ENCODE measurements at places on chromosomes 3 and 15. TPM values are rescaled to one million over a fixed set of nuclear protein-coding genes. Genes with fewer than 3 reads are reported as not detected.
A peak's percentile ranks its signal among the peaks of the same experiment; 100 is the strongest.

Gene DAZL
- not detected for total RNA-seq

Gene PROS1
- total RNA-seq = 45.6 TPM

Gene TUSC7
- total RNA-seq = not detected

Gene MYL3
- 13.0 TPM for total RNA-seq

Gene HIGD2B
- not detected for total RNA-seq

Gene PLSCR2
- total RNA-seq = not detected

Gene LOXL1
- total RNA-seq = 19.7 TPM

Gene RPN1
- 131 TPM for total RNA-seq

Gene TEX55
- total RNA-seq = not detected

DNA sequence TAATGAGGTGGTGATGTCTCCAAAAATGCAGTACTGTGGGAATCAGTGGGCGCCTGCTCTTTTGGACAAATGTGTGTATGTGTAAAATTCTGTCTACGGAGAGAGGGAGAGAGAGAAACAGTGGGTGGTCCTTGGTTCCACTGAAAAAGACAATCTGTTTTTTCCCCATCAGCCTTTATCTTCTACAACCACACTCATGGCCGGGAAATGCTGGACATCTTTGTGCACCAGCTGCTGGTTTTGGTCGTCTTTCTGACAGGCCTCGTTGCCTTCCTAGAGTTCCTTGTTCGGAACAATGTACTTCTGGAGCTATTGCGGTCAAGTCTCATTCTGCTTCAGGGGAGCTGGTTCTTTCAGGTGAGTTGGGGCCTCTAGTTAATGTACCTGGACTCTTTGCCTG is 51.2 kb upstream of the ADGRG7 start:
- H3K36me3 ChIP-seq = no peaks in the 10 kb centered on the region
- no peak overlapping the region for H3K27ac ChIP-seq
- no peak overlapping the region for H3K4me3 ChIP-seq

DNA sequence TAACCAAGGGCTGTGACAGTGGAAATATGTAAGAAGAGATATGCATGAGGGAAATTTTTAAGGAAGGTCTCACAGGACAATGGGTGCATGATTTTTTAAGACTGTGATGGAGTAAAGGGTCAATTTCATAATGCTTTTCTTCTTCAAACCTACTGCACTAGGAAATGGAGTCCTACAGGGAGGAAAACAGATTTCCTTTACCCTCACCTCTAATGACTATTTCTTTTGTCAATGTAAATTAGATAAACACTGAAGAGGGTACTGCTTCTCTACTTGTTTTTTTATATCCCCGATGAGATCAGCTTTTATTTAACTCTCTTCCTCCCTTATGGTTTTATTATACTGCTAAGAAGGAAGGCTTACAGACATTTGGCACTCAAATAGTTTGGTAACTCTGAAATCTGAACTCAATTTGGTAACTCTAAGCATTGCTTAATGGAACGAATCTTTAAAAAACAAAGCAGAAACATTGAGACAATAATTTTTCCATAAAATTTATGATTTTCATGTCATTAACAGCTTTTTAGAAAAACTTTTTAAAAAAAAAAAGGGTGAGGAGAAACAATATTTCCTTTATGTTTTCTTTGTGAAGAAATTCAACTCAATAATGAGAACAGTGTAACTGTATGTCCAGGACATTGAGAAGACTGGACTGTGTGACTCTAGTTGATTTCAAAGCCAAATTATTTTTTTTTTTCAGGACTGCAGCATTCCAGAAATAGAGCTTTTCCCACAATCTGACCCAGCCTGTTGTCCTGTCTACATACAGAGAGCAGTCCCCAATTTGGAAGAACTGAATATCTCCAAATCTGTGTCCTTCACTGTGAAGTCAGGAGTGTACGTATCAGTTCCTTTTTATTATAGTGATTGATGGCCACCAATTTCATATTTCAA is 64.4 kb downstream of the CRYBG3 start:
- no peak overlapping the region for H3K4me3 ChIP-seq
- H3K27me3 ChIP-seq = no peaks in the 10 kb centered on the region
- peak overlapping the region; percentile 7 for H3K27ac ChIP-seq
- no peak for DNase-seq

GRCh38 chr15:66703540-66703941 is 1.5 kb downstream of the SMAD6 start:
- H3K27ac ChIP-seq = peak overlapping the region; percentile 92
- peaks cover 40% of the 10 kb centered on the region for H3K4me1 ChIP-seq
- H3K36me3 ChIP-seq = no peaks in the 10 kb centered on the region

GRCh38 chr3:48238531-48239085 is 2.3 kb upstream of the ZNF589 start:
- H3K36me3 ChIP-seq = no peaks in the 10 kb centered on the region
- H3K27me3 ChIP-seq = no peaks in the 10 kb centered on the region
- peaks cover 34% of the 10 kb centered on the region for H3K4me1 ChIP-seq
- no peak for DNase-seq
- no peak overlapping the region for H3K27ac ChIP-seq

- H3K27me3 ChIP-seq = peaks cover 12% of the 10 kb centered on the region
- no peak overlapping the region for H3K4me3 ChIP-seq
- H3K36me3 ChIP-seq = no peaks in the 10 kb centered on the region
- H3K27ac ChIP-seq = no peak overlapping the region
- no peaks in the 10 kb centered on the region for H3K4me1 ChIP-seq
Measured at GRCh38 chr3:10426346-10427220, 78.8 kb downstream of the ATP2B2 start.

DNA sequence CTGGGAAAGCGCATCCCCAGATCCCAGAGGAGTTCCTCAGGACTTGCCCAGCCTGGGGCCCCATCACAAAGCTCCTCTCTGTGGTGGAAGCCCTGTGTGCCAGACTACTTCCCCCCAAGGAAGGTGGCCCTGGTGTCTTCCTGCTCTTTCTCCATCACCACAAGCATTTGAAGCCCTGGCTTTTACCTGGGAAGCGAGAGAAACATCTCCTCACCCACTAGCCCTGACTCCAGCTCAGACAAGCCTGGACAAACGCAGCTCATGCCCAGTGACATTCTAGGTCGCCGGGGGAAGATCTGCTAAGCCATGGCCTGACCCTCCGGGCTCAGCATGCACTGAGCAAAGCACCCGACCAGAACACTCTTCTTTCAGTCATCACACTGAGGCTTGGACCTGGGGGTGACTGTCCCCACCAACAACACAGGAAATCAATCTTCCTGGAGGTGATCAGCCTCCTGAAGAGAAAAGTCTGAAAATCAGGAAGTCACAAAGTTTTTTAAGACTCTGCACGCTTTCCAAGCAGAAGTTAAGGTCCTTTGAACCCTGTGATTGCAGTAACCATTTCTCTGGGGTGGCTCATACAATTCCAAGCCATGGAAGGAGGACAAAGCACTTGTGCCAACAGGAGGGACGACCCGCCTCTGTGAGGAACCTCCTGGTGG is 40.8 kb downstream of the KLHL25 start:
- no peak overlapping the region for H3K4me3 ChIP-seq
- no peak for DNase-seq
- no peak overlapping the region for H3K27ac ChIP-seq
- H3K4me1 ChIP-seq = peaks cover 69% of the 10 kb centered on the region
- H3K27me3 ChIP-seq = no peaks in the 10 kb centered on the region
- peaks cover 13% of the 10 kb centered on the region for H3K36me3 ChIP-seq

DNA sequence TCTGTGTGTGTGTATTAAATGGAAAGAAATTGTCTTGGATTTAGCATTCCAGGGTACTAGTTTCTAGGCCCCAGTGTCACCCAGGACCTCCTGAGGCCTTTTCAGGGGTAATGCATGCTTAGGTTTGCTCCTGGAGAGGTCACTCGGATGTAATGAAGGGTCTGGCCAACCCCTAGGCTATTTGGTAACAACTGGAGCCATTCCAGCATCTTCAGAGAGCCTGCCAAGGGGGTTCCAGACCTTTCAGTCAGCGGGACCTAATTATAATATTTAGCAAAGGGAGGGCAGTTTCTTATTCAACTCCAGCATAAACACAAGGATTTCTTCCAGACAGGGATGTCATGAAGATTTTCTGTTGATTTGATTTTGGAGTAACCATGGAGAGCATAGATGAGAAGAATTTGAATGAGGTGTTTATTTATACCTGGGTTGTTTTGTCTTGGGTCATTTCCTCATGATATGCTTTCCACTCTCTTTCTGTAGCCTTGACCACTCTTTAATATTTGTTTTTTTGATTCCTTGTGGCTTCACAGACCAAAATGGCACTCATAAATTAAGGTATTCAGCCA is 17.4 kb downstream of the KAT2B start:
- no peak overlapping the region for H3K4me3 ChIP-seq
- no peaks in the 10 kb centered on the region for H3K27me3 ChIP-seq
- DNase-seq = no peak
- H3K27ac ChIP-seq = peak overlapping the region; percentile 68
- H3K36me3 ChIP-seq = no peaks in the 10 kb centered on the region

GRCh38 chr15:67779549-67780111 is 45.7 kb upstream of the SKOR1 start:
- no peaks in the 10 kb centered on the region for H3K4me1 ChIP-seq
- DNase-seq = no peak
- H3K4me3 ChIP-seq = no peak overlapping the region

GRCh38 chr15:78565951-78566774 is 843 bp downstream of the CHRNA5 start:
- no peak for DNase-seq
- H3K27me3 ChIP-seq = peaks cover 10% of the 10 kb centered on the region
- peak overlapping the region; percentile 71 for H3K27ac ChIP-seq

GRCh38 chr3:114624047-114624445 is 330.2 kb downstream of the TIGIT start:
- peak overlapping the region; percentile 93 for H3K27ac ChIP-seq
- no peaks in the 10 kb centered on the region for H3K27me3 ChIP-seq
- peaks cover 81% of the 10 kb centered on the region for H3K4me1 ChIP-seq
- DNase-seq = peak; percentile 92

- H3K27ac ChIP-seq = no peak overlapping the region
- peaks cover 91% of the 10 kb centered on the region for H3K4me1 ChIP-seq
- DNase-seq = no peak
- no peak overlapping the region for H3K4me3 ChIP-seq
Measured at GRCh38 chr3:149586871-149587270, 71.0 kb downstream of the WWTR1 start.

GRCh38 chr3:19347671-19348070 is 199.4 kb downstream of the KCNH8 start:
- no peak for DNase-seq
- no peak overlapping the region for H3K27ac ChIP-seq
- H3K4me1 ChIP-seq = no peaks in the 10 kb centered on the region
- no peaks in the 10 kb centered on the region for H3K36me3 ChIP-seq
- H3K4me3 ChIP-seq = no peak overlapping the region

- no peaks in the 10 kb centered on the region for H3K36me3 ChIP-seq
- H3K27ac ChIP-seq = peak overlapping the region; percentile 11
- H3K4me1 ChIP-seq = peaks cover 24% of the 10 kb centered on the region
- no peak for DNase-seq
- no peak overlapping the region for H3K4me3 ChIP-seq
Measured at GRCh38 chr15:35566991-35567390, 21.0 kb upstream of the DPH6 start.

DNA sequence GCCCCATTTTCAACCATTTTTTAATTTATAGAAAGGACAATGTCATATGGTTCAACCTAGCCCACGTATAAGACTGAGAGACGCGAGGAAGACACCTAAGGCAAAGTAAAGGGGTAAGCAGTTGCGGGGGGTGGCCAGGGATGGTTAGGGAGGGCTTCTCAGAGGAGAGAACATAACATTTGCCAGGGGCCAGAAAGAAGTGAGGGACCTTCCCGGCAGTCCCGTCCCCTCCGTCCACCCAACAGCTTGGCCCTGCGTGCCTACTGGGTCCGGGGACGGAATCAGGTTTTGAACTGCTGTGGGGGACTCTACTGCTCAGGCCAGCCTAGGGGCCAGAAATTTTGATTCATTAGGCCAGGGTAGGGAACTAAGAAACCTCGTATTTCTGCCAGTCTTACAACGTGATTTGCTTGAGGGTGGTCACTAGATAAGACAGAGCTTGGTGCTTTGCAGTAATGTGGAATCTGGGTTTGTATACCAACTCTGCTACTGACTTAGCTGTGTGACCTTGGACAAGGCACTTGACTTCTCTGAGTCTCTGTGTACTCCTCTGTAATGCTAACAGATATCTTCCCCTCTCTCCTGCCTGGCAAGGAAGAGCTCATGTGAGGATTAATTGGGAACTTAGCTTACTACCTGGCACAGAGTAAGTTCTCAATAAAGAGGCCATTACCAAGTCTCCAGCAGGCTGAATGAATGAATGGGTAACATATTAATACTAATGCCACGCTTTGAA is 734 bp upstream of the SLC6A20 start:
- peaks cover 15% of the 10 kb centered on the region for H3K4me1 ChIP-seq
- peaks cover 29% of the 10 kb centered on the region for H3K27me3 ChIP-seq
- H3K36me3 ChIP-seq = no peaks in the 10 kb centered on the region
- no peak for DNase-seq
- no peak overlapping the region for H3K27ac ChIP-seq

DNA sequence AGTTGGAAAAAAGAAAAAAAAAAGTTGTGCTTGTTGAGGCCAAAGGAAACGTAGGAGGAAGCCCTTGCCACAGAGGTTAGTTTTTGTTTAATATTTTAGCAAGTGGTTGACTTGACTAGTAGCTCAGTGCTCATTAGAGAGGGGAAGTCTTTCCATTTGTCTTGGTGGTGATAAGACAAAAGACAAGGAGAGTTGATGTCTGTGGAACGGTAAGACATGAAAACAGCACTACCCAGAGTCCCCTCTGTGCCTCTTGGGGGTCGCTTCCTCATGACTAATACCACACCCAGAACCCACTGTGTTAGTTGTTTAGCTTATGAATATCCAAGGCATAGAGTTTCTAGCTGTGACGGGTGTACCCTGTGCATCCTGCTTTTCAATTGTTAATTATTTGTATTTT is 211.4 kb downstream of the ITPR1 start:
- peaks cover 85% of the 10 kb centered on the region for H3K36me3 ChIP-seq
- no peaks in the 10 kb centered on the region for H3K27me3 ChIP-seq
- no peak for DNase-seq
- H3K4me3 ChIP-seq = no peak overlapping the region

GRCh38 chr15:38187630-38188313 is 64.9 kb upstream of the SPRED1 start:
- H3K4me1 ChIP-seq = no peaks in the 10 kb centered on the region
- H3K27ac ChIP-seq = no peak overlapping the region
- DNase-seq = no peak
- H3K4me3 ChIP-seq = no peak overlapping the region
- no peaks in the 10 kb centered on the region for H3K36me3 ChIP-seq

- H3K27ac ChIP-seq = no peak overlapping the region
- H3K4me3 ChIP-seq = no peak overlapping the region
- no peaks in the 10 kb centered on the region for H3K27me3 ChIP-seq
- H3K36me3 ChIP-seq = no peaks in the 10 kb centered on the region
Measured at GRCh38 chr15:88036154-88036839, 220.2 kb downstream of the NTRK3 start.

- peak overlapping the region; percentile 54 for H3K4me3 ChIP-seq
- H3K36me3 ChIP-seq = peaks cover 29% of the 10 kb centered on the region
- peaks cover 42% of the 10 kb centered on the region for H3K4me1 ChIP-seq
- no peak for DNase-seq
- H3K27me3 ChIP-seq = no peaks in the 10 kb centered on the region
- peak overlapping the region; percentile 79 for H3K27ac ChIP-seq
Measured at GRCh38 chr15:40906091-40906990, 12.1 kb downstream of the VPS18 start.

GRCh38 chr3:140501061-140501769 is 176.6 kb upstream of the TRIM42 start:
- H3K36me3 ChIP-seq = no peaks in the 10 kb centered on the region
- H3K27ac ChIP-seq = no peak overlapping the region
- no peak overlapping the region for H3K4me3 ChIP-seq
- H3K27me3 ChIP-seq = no peaks in the 10 kb centered on the region
- H3K4me1 ChIP-seq = no peaks in the 10 kb centered on the region
